GDM1 (cell line): ENCODE measurements at places on chromosomes 11 and 22.

DNA sequence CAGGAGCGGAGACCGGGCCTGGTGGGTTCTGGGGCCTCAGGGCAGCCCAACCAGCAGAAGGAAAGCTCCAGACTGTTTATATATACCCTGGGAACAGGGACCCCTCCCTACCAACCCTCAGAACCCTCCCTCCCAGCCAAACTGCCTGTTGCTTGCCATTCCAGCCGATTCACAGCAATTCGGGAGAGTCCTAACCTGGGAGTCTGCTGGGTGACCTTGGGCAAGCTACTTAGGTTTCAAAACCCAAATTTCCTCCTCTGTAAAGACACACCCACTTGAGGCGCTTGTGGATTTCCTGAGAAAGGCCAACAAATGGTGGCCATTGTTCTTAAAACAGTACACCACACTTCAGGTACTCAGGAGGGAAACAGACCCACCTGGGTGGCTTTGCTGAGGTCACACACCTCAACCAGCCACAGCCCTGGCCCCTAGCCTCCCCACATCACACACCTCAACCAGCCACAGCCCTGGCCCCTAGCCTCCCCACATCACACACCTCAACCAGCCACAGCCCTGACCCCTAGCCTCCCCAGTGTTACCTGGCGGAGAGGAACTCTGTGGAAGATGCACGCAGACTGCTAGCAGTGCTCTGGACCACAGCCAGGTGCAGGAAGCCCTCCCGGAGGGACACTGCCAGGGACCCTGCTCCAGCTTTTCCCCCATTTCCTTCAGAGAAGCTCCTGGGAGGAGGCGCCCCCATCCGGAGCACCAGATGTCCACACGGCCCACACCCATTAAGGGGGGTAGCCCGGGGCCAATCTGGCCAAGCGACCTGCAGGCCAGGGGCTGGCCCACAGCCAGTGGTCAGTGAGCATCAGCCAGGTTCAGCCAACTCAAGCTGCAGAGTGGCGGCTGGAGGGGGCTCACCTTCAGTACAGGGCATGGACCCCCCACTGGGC is 6.2 kb downstream of the SHISA8 start:
- no peak for DNase-seq

DNA sequence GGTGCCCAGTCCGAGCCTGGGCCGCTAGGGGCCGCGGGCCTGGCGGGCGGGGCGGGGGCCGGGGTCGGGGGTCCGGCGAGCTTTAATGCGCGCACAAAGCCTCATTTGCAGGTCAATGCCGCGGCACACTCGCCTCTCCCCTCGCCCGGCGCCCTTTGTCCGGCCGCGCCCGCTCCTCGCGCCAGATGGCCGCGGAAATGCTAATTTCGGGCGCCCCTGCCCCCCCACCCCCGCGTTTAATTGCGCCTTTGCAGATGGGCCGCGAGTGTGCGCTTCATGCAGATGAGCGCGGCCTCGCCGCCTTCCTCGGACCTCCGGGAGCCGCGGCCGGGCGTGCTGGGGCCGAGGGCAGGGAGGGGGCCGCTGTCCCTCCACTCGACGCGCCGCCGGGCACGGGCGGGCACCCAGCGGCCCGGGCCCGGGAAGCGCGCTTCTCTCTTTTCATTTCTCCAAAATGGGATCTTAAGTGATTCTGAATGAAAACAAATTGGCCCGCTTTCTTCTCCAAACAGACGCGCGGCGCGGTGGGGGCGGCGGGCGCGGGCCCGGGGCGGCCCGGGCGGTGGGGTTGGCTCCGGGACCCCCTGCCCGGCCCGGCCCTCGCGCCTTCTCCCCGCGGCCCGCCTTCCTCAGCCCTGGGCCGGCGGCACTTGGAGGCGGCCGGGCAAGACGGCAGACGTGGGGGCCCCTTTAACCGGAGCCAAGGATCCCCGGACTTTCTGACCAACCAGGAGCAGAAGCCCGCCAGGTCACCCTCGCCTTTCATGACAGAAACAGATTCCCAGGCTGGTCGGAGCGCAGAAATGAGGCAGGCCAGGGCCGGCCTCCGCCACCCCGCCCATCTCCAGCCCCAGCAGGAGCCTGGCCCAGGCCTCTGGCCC is 22.9 kb downstream of the CDKN1C start:
- no peak for DNase-seq

- no peak for DNase-seq
These were observed 59.7 kb upstream of the RAG2 start for GRCh38 chr11:36657610-36658267.

GRCh38 chr11:75735181-75735845 is 17.7 kb downstream of the MOGAT2 start:
- no peak for DNase-seq

DNA sequence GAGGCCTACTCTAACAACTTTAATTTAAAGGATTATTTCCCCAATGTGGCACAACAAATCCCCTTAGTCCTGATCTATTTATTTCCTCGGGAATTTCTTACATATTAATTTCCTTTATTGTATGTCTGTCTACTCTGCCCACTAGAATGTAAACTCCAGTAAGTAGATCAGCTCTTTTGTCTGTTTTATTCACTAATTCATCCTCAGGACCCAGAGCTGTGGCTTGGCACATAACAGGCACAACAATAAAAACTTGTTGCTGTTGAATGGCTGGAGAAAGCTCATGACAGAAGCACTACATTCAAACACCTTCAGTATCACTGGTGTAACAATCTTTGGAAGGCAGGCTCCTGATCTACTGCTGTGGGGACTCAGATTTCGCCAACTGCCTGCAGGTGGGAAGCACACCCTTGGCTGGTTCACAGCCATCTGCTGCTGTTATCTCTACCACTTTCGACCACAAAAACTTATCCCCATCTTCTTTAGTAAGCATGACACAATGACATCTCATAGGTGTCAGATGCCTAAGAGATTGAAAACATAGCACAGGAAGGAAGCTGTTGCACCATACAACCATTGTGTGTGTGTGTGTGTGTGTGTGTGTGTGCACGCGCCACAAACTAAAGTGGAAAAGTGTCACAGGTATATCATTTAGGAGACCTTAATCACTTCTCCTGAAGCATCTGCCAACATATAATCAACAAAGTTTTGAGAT is 11.9 kb downstream of the HIRA start:
- no peak for DNase-seq

DNA sequence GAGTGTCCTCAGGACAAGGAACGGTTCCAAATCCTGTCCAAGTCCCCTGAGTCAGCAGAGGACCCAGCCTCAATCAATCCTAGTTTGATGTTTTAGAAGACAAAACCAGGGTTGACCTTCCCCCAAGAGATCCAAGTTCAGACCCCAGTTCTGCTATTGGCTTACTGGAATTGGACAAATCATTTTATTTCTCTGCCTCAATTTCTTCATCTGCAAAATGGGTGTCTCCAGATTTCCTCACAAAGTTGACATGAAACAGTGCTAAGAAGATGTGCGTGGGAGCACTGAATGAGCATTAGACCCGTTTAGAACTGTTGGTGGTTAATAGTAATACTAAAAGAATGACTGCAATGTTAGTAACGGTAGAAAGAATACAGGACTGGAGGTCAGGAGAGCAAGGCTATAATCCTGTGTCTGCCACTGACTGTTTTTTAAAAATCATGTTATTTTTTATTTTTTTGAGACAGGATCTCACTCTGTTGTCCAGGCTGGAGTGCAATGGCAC is 32.8 kb upstream of the SCUBE1 start:
- DNase-seq = no peak

DNA sequence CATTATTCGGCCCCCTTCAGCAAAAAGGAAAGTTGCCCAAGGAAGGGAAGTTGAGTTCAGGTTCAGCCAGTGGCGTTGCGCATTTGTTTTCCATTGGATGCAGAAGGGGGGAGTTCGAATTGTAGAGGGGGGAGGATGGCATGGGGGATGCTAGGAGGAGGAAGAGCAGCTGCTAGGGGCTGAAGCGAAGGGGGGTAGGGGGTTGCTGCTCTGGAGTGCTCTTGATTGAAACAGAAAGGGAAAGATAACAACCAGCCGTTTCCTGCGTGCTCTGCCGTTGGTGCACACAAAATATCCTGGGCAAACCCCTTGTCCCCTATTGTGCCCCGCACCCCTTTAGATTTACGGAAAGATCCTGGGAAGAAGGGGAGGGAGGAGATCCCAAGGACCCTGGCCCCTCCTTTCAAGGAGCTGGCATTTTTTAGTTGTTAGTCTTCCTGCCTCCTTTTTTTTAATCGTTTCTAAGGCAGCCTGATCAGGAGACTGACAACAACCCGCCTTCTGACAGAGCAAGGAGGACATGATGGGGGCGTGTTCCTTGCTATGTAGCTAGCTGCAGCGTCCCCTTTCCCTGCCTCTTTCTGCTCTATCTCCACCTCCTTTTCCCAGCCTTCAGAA is 2.1 kb downstream of the KMT2A start:
- DNase-seq = peak; percentile 53

DNA sequence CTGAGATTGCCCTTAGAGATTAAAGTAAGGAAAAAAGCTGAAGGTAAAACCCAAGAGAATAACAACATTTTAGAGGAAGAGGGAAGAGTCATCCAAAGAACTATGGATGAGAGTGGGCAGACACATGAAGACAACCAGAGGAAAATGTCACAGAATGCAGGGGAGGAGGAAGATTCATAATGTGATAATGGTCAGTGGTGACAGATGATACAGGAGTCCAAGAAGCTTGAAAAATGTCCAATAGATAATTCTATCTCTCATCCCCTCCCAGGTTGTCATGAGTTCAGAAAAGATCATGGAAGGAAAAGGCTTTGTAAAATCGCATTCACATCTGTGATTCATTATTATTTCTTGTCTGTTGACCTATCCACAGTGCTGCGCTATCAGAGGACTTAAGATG is 282.3 kb upstream of the CCDC90B start:
- no peak for DNase-seq

- no peak for DNase-seq
These were observed 55.9 kb downstream of the ZC3H12C start for GRCh38 chr11:110148775-110149744.

- DNase-seq = no peak
These were observed 36.1 kb downstream of the RPUSD4 start for GRCh38 chr11:126175393-126175792.

DNA sequence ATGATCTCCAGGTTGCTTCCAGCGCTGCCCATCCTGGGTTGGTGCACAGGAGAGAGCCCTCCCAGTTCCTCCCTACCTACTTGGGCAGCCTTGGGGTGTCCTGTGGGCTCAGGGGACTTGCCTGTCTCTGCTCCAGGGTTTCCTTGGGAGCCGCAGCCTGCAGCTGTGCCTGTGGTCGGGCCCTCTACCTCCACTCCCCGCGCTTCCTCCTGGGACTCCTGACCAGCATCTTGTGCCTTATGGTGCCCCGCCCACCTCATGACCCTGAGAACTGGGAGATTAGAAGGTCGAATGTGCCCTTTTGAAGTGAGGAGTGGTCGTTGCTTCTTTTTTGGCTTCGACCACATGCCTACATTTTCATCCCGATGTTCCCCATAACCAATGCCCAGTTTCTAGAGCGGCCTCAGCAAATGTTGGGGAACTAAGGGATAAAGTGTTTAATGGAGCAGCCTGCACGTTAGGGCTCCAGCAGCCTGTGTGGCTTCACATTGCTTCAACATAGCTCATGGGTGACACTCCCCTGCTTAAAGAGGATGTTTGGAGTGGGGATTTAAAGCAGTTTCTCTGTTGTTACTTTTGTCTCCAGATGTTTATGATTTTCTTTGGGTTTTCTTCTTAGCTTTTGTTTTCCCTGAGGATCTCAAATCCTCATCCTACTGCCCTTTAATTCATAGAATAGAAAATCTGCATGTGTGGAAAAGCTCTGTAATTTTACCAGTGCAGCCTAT is 248.8 kb downstream of the TBC1D22A start:
- no peak for DNase-seq

DNA sequence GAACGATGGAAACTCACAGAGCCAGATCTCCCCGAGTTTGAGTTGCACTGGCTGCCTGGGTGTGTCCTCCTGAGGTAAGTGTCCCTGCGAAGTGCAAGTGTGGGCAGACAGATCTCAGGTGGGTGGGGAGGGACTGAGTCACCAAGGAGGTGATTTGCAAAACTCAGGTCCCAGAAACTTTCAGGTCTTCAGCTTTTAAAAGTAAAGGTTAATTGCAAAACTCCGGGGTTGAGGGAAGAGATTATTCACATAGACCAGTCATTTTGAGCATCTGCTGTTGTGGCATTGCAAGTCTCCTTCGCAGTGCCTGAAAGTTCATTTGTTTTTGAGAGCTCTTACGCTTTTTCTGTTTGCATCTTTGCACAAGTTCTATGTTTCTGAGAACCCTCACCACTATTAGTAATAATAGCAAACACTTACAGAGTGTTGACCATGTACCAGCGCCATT is 7.1 kb downstream of the CD44 start:
- no peak for DNase-seq

GRCh38 chr11:17206463-17206862 is 1.3 kb downstream of the PIK3C2A start:
- no peak for DNase-seq

DNA sequence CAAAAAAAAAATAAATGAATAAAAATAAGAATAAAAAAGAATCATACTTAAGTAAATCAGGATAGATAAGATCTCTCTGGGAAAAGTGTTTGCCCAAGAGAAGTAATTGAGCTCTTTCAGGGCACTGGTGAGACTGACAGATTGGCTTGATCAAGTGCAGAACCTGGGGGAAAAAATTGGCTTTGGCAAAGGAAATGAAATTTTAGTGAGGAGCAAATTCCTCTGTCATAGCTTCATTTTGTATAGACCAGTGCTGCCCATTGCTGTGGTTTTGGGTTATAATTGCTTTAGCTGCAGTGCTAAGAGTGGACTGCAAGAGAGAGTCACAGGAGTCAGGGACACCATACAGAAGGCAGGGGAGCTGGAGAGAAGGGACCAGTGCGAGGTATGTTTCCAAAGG is 35.7 kb downstream of the SFI1 start:
- DNase-seq = no peak

GRCh38 chr11:71453918-71454304 is 908 bp downstream of the NADSYN1 start:
- DNase-seq = no peak

- no peak for DNase-seq
These were observed 699.1 kb downstream of the FAM181B start for GRCh38 chr11:82034527-82034926.

DNA sequence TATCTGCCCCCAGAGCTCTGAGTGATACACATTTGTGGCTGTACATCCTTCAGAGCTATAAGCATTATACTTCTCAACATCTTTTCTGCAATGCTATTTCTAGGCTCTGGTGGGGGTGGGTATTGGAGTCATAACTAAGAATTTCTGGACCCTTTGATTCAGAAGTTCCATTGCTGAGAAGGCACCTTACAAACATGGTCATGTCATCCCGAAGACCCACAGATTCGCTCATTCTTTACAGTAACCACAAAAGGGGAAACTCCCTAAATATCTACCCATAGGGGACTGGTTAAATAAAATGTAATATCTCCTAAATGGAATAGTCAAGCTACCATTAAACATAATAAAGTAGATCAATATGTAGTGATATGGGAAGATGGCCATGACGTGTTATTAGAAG is 98.8 kb downstream of the PRR5L start:
- no peak for DNase-seq

GRCh38 chr11:44104481-44105294 is 9.2 kb downstream of the EXT2 start:
- no peak for DNase-seq

GRCh38 chr11:59776210-59777066 is 21.3 kb downstream of the STX3 start:
- no peak for DNase-seq
